ENCODE measurements at places on chromosomes 7 and 10.

DNA sequence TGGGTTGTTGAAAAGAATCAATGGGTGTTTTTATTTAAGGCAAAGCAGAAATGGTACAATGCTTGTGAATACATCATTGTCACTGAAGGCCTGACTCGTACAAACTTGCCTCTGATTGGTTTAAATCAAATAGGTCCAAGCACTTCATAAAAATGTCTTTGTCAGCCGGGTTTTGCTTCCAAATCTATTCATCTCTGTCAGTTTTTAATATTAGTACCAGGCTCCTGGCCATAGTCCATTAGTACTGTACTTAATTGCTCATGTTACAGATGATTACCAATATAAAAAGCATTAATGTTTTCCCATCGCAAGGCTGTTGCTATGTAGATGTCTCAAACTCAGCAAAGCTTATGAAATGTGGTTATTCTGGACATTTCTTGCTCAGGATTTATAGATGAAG, 171.9 kb downstream of the ARID5B start:
- DNase-seq: no peak

DNA sequence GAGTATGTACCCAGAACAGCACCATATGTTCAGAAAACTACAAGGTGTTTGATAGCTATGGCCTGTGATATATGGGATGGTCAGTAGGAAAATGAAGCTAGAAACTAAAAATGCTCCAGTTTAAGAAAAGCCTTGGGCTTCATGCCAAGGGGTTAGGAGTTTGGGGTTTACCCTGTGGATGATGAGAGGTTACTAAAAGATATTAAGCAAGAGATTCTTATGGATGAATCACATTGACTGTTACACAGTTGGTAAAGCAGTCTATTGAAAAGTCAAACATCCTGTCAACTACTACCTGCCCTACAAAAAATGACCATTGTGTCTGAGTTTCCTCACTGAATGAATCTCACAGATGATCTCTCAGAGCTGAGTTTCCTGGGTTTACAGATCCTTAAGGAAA, 166.2 kb upstream of the INHBA start:
- peak; percentile 65 for DNase-seq

DNA sequence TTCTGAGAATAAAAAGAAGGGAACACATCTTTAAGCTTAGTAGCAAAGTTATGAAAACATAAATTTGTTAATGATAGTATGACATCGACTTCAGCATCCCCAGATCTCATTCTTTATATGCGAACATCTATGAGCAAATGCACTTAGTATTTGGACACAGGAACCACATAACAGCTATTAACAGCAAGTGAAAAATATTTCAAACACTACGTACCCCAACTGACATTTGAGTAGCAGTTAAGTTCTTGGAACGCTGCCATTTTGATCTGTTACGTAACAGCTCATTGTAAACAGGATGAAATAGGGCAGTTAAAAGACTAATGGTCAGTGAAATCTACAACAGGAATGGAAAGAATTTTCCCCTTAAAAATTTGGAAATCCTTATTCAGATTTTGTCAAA, 428.9 kb downstream of the TNS3 start:
- peak; percentile 57 for DNase-seq

DNA sequence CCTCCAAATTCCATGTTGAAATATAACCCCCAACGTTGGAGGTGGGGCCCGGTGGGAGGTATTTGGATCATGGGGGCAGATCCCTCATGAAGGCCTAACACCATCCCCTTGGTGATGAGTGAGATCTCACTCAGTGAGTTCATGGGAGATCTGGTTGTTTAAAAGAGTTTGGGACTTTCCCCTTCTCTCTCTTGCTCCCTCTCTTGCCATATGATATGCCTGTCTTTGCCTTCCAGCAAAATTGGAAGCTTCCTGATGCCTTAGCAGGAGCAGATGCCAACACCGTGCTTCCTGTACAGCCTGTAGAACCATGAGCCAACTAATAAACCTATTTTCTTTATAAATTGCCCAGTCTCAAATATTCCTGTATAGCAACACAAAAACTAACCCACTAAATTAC, 55.7 kb upstream of the CDK1 start:
- no peak for DNase-seq

DNA sequence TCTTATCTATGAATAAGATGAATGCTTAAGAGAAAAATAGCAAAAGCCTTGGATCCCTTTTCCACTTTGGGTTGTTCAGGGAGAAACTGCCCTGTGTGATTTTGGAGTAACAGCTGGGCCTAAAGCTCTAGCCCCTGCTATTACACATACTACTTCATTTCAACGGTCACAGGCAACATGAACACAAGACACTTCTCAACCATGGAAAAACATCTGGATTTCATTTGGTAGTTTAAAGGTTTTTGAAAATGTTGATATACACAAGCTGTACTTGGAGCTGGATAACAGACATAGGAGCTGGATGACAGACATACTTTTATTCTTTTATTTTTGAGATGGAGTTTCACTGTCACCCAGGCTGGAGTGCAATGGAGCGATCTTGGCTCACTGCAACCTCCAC, 2.7 kb upstream of the CHUK start:
- no peak for DNase-seq

DNA sequence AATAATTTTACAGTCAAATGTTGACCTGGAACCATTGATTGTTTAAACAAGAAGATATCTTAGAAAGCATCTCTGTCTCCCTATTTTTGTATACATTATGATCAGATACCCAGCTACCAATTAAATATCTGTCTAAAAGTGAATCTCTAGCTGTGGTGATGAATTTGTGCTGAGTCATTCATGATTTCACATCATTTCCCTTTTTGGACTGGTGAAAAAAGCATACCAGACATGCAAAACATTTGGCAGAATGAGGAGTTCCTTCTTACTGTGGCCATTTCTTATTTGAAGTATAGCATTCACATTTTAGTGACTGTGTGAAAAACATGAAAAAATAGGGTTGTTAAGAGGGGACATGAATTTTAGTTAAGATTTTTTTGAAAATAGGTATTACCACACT, 98.0 kb upstream of the GATA3 start:
- peak; percentile 69 for DNase-seq

GRCh38 chr7:139990571-139991268, 72.0 kb downstream of the PARP12 start:
- no peak for DNase-seq

GRCh38 chr7:2201128-2201527, 31.6 kb downstream of the MAD1L1 start:
- DNase-seq: no peak

DNA sequence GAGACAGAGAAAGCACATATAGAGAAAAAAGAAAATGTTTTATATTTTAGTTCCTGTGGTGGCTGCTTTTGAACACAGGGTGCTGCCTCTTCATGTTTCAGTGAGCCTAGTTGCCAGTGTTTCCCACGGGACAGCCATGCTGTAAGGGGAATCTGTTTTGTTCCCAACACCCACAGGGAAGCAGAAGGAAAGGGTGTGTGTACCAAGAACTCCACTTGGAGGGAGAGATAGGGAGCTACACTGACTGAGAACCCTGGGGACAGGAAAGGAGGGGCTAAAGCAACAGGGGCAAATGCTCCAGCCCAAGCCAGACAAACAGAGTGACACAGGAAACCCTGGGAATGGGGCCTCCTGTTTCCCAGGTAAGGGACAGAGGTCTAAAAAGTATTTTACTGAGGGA, 40.2 kb downstream of the FRMPD2 start:
- no peak for DNase-seq

DNA sequence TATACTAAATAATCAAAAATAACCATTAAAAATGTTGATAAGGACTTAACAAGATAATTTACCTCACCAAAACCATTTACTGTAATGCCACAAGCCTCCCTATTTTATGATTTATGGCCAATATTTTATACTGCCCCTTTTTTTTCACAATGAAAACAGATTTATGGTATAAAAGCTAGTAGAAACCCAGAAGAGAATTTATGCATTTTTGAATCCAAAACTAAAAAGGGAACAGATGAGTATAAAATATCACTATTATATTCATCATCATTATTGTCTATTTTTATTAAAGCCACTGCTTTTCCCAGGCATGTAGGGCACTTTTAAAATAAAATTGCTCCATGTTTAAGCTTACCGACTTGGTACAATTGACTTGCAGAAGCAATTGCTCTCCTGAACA, 425.0 kb downstream of the PHTF2 start:
- no peak for DNase-seq

DNA sequence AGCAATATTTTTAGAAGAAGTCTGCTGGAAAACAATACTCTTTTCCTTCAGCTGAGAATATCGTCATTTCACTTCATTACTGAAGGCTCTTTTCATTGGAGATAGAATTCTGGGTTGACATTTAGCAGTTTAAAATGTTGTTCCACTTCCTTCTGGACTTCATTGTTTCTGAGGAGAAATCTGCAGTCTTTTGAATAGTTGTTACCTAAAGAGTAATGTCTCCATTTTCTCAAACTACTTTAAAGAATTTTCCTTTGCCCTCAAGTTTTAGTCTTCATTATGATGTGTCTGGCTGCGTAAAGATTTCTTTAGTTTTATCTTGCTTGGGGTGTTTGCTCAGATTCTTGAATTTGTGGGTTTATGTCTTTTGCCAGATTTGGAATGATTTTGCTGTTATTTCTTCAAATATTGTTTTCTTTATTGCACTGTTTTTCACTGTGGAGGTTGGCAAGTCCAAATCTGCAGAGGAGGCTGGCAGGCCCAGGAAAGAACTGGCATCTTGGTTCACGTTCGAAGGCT, 136.3 kb downstream of the DNAJB6 start:
- DNase-seq: no peak

GRCh38 chr10:75335983-75336382, 65.6 kb downstream of the ZNF503 start:
- no peak for DNase-seq

GRCh38 chr10:4241724-4242345, 456.8 kb upstream of the KLF6 start:
- peak; percentile 88 for DNase-seq

GRCh38 chr7:26419198-26419597, 127.5 kb downstream of the SNX10 start:
- DNase-seq: no peak

DNA sequence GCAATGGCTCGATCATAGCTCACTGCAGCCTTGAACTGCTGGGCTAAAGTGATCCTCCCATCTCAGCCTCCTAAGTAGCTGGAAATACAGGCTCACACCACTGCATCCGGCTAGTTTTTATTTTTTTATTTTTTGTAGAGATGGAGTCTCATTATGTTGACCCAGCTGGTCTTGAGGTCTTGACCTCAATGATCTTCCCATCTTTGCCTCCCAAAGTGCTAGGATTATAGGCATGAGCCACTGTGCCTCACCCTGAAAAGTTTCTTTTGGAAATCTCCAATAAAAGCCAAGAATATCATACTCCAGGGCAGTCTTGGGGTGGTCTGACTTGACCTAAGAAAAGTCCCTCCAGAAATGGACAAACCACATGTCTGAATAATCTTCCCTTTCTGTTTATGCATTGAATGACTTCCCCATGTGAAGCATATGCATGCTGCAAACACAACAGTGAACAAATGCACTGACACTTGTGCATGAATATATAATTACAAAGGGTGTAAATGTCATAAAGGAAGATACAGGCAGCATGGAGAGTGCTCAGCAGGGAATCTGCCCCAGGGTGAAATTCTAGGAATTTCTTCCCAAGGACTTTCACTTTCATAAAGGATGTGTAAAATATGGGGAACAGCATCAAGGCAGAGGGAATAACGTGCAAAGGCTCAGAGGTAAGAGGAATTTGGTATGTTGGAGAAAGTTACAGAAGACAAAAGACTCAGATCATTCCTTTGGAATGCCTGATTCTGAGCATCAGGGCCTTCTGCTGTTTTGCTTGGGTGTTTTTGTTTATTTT, 142.4 kb upstream of the LYZL1 start:
- no peak for DNase-seq

GRCh38 chr7:101555921-101556275, 73.2 kb downstream of the MYL10 start:
- no peak for DNase-seq

DNA sequence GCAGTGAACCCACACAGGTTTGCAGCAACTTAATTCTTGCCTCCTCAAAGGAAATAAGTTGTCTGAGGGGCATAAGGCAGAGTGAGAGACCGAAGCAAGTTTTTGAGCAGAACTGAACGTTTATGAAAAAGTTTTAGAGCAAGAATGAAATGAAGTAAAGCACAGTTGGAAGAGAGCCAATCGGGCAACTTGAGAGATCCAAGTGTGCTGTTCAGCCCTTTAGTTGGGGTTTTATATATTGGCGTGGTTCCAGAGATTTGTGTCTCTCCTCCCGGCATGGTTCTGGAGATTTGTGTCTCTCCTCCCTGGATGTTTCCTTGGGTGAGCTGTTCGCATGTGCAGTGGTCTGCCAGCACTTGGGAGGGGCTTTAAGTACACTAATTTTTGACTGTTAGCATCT, 141.4 kb upstream of the DGKB start:
- DNase-seq: no peak

DNA sequence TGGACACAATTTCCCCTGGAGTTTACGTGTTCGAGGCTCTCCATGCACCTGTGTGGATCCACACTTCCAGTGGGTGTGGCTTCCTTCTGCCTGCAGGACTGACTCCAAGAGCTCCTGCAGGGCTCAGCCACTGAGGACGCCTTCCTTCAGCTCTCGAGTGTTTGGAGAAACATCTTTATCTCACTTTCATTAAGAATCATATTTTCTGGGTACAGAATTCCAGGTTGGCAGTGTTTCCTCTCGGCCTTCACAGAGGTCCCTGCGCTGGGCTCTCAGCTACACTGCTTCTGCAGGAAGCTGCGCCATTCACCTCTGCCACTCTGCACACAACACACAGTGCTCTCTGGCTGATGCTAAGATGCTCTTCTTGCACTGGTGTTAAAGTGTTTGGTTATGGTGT, 69.9 kb upstream of the NKX6-2 start:
- no peak for DNase-seq

- no peak for DNase-seq
Measured at GRCh38 chr10:123062726-123063125, 53.9 kb downstream of the ACADSB start.

DNA sequence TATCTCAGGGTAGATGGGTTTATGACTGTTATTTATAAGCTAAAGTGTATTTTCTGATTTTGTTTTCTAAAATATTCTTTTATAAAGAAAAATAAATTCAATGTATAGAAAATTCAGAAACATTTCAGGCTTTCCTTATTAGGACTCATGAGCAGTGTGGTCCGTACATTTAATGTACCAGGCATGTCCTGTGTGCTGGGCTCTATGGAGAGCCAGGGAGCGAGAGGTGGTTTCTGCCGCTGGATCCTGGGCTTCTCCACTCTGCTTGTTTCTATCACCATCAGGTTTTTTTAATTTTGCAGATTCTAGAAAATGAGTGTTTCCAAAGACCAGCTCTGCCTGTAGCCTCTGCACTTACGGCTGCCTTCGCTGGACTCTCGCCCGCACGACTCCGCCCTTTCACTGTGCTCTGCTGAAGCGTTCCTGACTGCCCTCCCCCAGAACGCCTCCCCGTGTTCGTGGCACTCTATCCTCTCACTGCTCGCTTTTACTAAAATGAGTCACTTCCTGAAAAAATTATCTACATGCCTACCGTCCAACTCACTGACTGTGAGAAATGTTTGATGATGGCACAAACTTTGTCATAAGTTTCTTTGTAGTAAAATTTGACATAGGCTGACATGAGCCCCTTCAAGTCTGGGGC, 188.5 kb downstream of the ZMYND11 start:
- DNase-seq: peak; percentile 98
